DND-41 (cell line): ENCODE measurements at places on chromosomes 2 and 18.
A peak's percentile ranks its signal among the peaks of the same experiment; 100 is the strongest.

- DNase-seq = no peak
Measured at GRCh38 chr2:54402350-54402749, 53.8 kb upstream of the SPTBN1 start.

- DNase-seq = no peak
Measured at GRCh38 chr2:232699110-232699509, 2.0 kb downstream of the GIGYF2 start.

GRCh38 chr2:138329591-138329990 lies 172.0 kb upstream of the SPOPL start:
- DNase-seq = no peak

DNA sequence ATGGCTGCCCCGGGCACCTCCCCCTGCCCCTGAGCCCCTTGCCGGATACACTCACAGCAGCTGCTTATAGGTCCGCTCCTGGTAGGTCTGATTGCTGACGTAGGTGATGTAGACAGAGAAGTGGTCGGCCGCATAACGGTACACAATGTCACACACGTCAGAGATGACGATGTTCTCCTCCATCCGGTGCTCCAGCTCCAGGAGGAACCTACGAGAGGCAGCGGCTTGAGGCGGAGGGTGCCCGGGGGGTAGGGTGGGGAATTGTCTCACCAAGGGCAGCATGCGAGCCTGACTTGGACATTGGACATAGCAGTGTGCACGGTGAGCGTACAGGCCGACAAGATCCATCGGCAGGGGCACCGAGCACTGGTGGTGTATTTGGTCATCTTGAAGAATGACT lies 22.8 kb downstream of the SNORC start:
- DNase-seq = no peak

GRCh38 chr18:47050468-47050867 lies 15.0 kb upstream of the ELOA2 start:
- peak; percentile 16 for DNase-seq

DNA sequence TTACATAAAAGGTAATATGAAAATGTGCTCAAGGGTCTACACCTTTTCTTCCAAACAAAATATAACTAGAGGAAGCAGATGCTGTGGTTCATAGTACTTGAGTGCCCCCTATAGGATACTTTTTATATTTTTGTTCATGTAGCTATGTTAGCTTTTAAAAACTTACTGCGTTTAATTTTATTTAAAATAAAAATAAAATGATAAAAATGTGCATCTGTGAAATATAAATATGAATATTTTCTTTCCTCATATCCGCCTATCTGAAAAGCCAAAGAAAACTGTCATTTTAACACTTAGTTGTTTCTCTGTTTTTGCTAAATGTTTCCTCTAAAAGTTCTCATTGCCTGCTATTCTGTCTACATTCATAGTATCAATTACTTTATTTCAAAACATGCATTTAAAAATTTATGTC lies 9.6 kb upstream of the LRP1B start:
- DNase-seq = no peak

DNA sequence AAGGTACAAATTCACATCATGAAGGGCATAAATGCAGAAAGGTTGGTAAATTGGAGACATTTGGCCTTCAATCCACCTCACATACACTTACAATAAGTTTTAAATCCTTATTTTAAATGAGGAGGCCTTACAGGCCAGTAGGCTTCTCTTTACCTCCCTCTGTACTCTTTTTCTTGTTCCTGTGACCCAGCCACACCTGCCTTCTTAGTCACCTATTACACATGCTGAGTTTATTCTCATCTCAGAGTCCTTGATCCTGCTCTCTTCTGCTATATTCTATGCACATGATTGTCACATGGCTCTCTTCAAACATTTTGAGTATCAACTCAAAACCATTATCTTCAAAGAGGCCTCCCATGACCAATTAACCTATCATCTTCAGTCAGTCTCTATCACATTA lies 491.5 kb downstream of the SATB2 start:
- no peak for DNase-seq

- no peak for DNase-seq
Measured at GRCh38 chr2:68653034-68653433, 9.7 kb downstream of the PROKR1 start.

DNA sequence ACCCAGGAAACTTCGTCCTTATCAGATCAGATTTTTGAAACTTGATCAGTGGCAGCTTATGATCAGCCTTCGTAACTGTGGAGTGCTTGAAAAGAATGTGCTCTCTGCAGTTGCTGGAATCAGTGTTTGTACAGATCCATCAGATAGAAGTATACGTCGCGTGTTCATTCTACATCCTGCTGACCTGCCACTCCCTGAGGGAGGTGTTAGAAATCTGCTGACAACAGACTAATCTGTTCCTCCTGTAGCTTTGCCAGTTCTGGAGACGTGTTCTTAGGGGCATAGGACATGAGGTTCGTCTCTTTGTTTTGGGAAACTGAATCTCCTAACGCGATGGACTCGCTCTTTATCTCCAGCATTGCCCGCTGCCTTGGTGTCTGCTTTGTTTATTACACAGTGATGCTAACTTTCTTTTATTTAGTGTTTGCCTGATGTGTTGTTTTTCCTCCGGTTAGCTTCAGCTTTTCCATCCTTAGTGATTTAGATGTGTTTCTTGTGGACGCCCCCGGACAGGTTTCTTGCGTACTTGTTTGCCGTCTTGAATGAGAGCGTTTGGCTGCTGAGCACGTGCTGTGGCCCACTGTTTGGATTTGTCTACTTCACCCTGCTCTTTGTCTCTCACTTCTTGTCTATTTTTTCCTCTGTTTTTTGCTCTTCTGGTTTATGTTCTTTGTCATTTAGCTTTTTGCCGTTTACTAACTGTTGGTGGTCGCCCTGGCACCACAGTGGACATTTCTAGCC lies 17.4 kb upstream of the GAL3ST2 start:
- DNase-seq = no peak

DNA sequence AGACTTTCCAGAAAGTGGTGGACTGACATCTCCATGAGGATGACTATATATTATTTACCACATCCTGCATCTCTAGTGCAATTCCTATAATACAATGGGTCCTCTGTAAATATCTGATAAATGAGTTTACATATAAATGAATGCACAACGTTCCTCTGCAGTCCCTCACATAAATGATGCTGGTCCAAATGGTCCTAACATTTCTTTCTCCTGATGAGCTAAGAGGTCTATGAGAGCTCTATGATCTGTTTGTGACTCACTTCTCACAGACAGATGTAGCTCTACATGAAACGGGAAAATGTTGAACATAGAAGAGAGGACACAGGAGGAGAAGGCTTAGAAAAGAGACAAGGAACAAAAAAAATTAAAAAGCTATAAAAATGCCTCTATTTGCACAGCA lies 201.2 kb upstream of the PIK3C3 start:
- DNase-seq = no peak

DNA sequence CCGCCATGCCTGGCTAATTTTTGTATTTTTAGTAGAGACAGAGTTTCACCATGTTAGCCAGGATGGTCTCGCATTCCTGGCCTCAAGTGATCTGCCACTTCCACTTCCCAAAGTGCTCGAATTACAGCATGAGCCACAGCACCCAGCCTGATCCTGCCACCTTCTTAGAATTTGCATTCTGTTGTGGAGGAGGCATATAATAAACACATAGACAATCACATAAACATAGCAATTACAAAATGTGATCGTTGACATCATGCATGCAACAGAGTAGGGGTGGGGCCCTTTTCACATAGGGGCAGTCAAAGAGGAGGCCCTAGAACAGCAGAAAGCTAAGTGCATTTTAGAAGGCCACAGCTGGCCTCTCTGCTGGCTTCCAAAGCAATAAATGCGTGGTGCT lies 39.9 kb upstream of the TSPYL6 start:
- no peak for DNase-seq

- DNase-seq = no peak
Measured at GRCh38 chr2:41610501-41611190, 437.2 kb upstream of the PKDCC start.
